Activated CD8-positive, alpha-beta memory T cell treated with anti-CD3 and anti-CD28 coated beads for 4 hours (primary cell): ENCODE measurements at places on chromosomes 5 and 9.

- DNase-seq: no peak
These were observed 80.5 kb downstream of the RAI14 start for GRCh38 chr5:34736445-34737115.

DNA sequence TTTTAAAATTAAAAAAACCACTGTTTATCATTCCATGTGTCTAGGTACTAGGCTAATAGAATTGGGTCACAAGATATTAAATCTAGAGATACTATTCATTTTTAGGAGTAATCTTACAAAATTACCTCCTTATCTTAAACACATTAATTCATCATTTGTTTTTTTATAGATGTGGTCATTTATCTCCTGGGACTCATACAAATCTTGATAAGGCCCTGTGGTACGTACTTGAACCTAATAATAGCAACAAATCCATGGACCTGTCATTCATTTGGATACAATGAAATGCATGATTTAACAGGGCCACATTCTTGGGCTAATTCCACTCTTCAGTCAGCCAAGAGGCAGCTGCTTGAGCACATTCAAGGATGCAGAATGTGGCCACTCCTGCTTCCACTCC is 66.4 kb upstream of the MARCHF11 start:
- DNase-seq: no peak

- no peak for DNase-seq
These were observed 58.1 kb downstream of the PSAT1 start for GRCh38 chr9:78354989-78355388.

- DNase-seq: no peak
These were observed 53.9 kb downstream of the AHRR start for GRCh38 chr5:375336-375920.

GRCh38 chr5:2178071-2178477 is 295.3 kb upstream of the IRX4 start:
- no peak for DNase-seq

GRCh38 chr5:105836268-105836667 is 1834.5 kb downstream of the EFNA5 start:
- no peak for DNase-seq

DNA sequence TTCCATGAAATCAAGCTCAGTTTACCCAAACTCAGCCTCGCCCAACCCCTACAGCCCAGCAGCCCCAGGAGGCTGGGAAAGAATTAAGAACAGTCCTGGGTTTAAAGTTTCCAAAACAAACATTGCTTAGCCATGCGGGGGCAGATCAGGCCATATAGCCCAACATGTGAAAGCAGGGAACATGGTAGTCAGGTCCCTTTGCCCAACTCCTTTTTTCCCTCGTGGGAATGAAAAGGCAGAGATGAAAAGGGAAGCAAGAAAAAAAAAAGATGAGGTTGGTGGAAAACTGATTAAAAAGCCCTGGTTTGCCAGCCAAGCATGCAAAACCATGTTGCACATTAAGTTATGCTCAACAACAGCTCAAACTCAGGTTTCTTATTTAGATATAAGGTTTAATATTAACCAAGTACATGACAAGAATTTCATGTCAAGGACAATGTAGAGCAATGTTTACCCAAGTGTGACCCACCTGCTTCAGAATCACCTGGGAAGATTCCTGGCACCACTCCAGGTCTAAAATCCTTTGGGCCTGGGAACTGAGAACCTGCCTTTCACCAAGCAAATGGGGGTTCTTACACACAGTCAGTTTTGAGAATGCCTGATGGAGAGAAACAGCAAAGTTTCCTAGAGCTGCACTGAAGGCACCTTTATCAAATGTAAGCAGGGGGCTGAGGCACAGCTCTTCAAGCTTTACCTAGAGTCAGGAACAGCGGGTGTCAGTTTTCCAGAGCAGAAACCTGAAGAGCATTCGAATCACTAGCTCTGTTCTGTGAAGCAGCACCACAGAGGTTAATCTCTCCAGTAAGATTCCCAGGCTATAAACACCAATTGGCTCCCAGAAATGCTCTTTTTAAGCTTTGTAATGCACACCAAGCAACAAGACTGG is 1.7 kb downstream of the FREM1 start:
- DNase-seq: no peak

- DNase-seq: no peak
These were observed 530.5 kb downstream of the SEMA5A start for GRCh38 chr5:9015260-9015936.

DNA sequence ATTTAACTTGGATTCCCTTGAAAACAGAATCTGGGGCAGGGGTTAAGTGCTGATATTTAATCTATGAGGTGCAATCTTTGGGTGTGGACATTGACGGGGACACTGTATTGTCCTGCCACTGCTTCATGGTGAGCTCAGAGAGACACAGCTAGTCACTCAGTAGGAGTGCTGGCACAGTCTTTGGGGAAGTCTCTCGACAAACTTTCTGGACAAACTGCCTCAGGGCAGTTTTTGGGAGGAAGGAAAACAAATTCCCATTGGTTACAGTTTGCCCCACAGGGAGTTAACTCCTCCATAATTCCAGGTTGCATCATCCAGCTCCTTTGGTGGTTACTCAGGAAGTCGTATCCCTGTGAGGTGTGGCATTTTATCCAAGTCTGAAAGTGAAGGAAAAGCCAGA is 17.9 kb downstream of the HNRNPK start:
- DNase-seq: no peak

- peak; percentile 39 for DNase-seq
These were observed 4.5 kb upstream of the IL7R start for GRCh38 chr5:35852084-35852734.

GRCh38 chr5:93438124-93438523 is 142.9 kb downstream of the NR2F1-AS1 start:
- no peak for DNase-seq

GRCh38 chr9:125659201-125659840 is 47.7 kb downstream of the MAPKAP1 start:
- DNase-seq: no peak

DNA sequence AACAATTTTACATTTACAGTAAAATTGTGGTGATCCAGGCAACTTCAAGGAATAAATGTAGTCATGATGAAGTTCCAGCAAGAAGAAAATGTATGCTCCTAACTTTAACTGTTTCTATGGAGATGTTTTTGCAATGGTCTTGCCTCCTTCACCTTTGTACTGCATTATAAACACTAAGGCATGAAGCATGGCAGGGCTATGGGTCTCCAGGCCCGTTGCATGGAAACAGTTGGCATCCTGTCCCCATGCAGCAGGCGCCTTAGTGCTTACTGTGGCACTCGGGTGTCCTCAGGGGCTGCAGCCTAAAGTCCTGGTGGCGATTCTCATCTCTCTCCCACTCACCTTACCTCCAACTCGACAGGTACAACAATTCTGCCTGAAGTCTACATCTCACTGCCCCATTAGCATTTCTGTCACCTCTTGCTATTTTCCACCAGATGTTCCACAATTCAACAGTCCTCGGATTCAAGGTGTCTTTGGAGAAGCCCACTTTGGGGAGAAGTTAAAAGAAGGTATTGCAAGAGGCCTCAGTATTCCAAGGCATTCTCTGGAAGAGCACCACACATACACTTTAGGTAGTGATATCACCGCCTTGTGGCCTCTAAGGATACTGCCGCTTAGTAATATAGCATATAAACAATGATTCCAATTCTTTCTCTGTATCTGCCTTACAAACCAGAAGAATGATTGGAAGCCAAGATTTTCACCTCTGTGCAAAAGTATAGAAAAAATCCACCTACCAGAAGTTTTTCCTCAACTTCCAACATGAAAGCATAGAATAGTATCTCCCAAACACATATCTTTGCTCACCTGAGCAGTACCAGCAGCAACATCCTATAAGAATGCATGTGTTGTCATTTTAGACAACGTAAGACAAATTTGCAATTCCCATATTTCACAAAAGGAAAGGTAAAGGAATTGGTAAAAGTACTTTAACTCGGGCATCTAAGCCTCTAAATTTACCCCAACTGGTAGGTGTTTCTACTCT is 5.1 kb downstream of the LIFR start:
- no peak for DNase-seq

- DNase-seq: no peak
These were observed 71.1 kb upstream of the NR3C1 start for GRCh38 chr5:143474616-143475015.

- no peak for DNase-seq
These were observed 44.7 kb upstream of the LMX1B start for GRCh38 chr9:126569036-126569435.

GRCh38 chr5:113276493-113276892 is 158.3 kb downstream of the TSSK1B start:
- DNase-seq: no peak

- DNase-seq: no peak
These were observed 10.7 kb upstream of the DIPK1B start for GRCh38 chr9:136701668-136702053.

DNA sequence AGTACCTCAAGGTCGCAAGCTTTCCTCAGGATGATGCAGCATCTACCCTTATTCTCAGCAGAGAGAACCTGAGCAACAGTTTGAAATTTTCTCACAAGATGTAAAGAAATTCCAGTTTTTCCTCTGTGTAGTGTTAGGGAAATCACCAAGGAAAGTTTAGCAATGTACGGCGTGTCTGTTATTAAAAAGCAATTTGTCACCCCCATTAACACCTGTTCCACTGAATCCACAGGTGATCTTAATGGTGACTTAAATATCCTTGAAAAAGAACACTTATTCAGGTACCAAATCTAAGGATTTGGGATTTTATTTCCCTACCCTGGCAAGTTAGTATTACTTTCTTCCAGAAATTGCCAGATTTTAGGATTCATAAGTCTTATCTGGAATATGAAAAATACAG is 77.9 kb upstream of the ATP10B start:
- no peak for DNase-seq

DNA sequence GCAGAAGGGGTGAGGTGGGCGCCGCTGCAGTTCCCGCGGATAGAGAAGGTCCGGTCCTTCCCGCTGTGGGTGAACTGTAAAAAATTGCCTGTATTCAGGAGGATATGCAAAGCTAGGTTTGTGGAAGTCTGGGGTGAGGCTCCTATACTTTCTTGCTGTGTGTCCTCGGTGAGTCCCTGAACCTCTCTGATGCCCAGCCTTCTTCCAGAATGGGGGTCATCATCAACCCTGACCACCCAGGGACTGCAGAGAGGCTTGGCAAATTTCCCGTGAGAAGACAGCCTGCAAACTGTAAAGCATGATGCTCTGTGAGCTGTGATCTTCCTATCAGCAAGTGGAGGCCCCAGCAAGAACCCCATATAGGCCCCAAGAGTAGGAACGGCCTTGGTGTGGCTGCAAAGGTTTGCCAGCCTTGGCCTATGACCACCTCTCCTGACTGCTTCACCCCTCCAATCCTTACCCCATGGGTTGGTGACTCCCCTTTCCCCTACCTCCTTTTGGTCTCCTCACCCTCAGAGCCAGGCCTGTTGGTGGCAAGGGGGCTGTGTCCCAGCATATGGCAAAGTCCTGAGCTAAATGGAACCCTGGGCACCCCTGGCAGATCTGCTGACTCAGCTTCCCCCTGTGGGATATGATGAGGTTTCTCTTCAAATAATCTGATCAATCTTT is 760 bp downstream of the ALDH1B1 start:
- no peak for DNase-seq

DNA sequence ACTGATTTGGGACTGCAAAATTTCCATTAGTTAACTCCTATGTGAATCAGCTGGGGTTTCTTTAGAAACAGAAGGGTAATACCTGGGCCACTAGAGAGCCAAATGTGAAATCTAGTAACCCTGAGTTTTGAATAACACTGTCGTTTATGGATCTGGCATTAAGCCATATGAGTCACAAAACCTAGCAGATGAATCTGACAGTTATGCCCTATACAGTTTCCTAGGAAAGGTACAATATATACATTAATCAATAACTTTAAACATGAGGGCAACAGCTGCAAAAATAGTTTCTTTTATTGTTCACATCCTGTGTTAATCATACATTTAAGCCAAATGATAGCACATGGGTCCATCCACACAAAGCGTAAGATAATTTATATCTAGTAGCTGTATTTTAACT is 56.9 kb downstream of the PAM start:
- DNase-seq: no peak

DNA sequence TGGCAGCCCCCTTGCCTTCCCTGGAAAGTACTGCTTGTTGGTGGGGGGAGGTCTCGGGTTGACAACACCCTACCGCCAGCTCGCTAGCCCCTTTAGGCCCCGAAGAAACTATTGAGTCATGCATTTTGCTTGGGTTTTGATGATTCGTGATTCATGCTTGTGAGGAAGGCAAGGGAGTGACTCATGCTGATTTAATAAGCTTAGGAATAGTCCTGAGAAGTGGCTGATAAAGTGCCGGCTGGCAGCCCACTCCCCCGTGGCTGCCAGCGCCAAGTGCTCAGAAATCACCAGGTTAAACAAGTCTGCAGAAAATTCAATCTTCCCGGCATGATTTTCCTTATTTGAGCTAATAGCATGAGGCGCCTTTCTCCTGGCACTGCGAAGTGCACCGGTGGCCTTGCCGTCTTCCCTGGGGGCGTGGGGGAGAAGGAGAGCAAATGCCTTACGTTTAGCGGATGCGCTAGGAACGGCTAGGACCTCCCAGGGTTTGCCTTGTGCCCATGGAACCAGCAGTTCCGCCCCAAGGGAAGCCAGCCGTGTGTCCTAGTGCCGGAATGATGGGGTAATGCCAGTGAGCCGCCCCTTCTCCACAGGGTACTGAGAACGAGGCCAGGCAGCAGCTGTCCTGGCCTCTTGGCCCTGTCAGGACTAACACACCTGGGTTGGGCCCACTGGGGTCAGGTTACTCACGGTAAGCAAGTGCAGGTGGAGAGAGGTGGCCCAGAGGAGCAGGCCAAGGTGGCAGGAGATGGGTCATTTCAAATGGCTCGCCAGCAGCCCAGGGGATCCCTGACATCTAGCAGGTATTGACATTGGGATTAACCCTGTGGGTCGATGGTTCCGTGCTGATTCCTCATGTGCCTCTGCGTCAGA is 151.9 kb downstream of the MACROH2A1 start:
- DNase-seq: no peak

GRCh38 chr5:68957591-68957990 is 136.2 kb upstream of the SLC30A5 start:
- DNase-seq: no peak

- DNase-seq: no peak
These were observed 64.3 kb upstream of the PTCH1 start for GRCh38 chr9:95580812-95581761.

DNA sequence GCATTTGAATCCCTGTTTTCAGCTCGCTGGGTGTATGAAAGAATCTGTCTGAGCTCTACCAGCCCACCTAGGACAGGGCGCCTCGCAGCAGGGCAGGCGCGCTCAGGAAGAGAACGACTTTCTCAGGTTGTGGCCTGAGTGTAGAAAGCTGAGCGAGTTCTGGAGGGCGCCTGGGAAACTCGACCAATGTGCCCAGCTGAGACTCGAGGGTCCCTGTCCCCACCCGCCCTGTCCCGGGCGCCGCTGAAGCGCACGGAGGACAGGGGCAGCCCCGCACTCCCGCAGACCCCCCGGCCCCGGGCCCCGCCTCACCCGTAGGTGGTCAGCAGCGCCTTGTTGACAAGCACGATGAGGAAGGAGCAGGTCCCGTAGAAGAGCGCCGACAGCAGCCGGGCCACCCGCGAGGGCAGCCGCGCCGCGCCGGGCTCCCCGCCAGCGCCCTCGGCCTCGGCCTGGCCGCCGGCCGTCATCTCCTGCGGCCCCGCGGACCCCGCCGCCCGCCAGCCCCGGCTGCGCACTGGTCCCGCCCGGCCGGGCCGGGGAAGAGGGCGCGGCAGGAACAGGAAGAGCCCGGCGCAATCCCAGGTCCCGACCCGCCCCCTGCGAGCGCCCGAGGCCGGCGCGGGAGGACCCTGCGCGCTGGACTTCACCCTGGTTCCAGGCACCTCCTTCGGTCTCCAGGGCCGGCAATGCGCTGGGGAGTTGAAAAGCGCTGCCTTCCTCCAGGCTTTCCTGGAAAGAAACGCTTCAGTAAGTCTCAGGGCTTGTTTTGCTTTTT is at the start of gene SLC35D2:
SLC35D2 (minus strand) TSS at position 547 of the 778 bp plus-strand sequence; CDS start at position 470, 77 bp downstream.
- DNase-seq: no peak
